ENCODE measurements at places on chromosomes 7 and 10. TPM values are rescaled to one million over a fixed set of nuclear protein-coding genes. Genes with fewer than 3 reads are reported as not detected.

The CALN1 gene
- total RNA-seq = 1.8 TPM

The FAM107B gene
- total RNA-seq = 15.1 TPM

The CFAP70 gene
- total RNA-seq = 1.3 TPM

The POU6F2 gene
- 0.09 TPM for total RNA-seq

The FEZF1 gene
- total RNA-seq = not detected

The OPALIN gene
- not detected for total RNA-seq

DNA sequence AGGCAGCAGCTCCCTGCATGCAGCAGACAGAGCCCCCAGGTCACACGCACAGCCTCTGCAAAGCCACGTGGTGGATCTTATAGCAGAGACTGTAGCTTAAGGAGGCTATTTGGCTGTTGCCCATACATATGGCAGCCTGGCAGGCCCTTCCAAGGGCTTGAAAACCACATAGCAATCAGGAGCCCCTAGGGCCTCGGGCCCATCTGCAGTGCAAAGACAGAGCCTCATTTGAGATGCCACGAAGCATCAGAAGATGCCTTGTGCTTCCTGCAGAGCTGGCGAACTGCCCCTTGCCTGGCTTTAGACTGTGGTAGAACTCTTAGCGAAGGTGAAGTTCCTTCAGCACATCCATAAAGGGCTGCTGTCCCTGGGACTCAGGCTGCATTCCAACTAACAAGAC, 309.9 kb downstream of the GRID1 start:
- peaks cover 7% of the 10 kb centered on the region for H3K4me1 ChIP-seq
- no peak overlapping the region for H3K27ac ChIP-seq
- H3K4me3 ChIP-seq = no peak overlapping the region

DNA sequence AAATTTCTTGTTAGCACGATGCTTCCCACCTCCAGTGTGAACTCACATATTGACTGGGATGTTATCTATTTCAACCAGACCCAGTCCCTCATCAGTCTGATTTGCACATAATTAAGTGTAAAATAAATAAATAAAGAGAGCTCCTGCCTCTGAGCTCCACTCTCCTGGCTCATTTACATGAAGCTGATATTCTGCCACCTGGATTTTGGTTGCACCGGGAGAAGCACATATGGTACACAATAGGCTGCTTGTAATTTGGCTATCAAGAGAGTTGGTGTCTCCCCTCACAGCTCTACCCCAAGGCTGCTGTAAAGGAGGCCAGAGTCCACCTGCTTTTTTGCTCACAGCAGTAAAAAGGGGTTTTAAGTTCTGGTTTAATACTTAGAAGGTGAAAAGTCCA, 610.5 kb downstream of the KCNMA1 start:
- no peak overlapping the region for H3K4me3 ChIP-seq
- H3K36me3 ChIP-seq = no peaks in the 10 kb centered on the region
- no peaks in the 10 kb centered on the region for H3K27me3 ChIP-seq
- no peak overlapping the region for H3K27ac ChIP-seq

- no peaks in the 10 kb centered on the region for H3K27me3 ChIP-seq
- H3K4me3 ChIP-seq = no peak overlapping the region
- H3K4me1 ChIP-seq = no peaks in the 10 kb centered on the region
- H3K27ac ChIP-seq = no peak overlapping the region
- DNase-seq = no peak
Observed at GRCh38 chr10:63304146-63304545, 161.6 kb downstream of the JMJD1C start.

GRCh38 chr7:67857698-67858097, 861.1 kb downstream of the TYW1 start:
- H3K36me3 ChIP-seq = no peaks in the 10 kb centered on the region
- H3K4me3 ChIP-seq = no peak overlapping the region
- H3K27me3 ChIP-seq = peaks cover 4% of the 10 kb centered on the region
- no peak overlapping the region for H3K27ac ChIP-seq
- H3K4me1 ChIP-seq = no peaks in the 10 kb centered on the region
- no peak for DNase-seq

Data from muscle of leg (tissue), 16 donors.